ENCODE measurements at places on chromosomes 11 and 22.
A peak's percentile ranks its signal among the peaks of the same experiment; 100 is the strongest.

- DNase-seq: no peak
These were observed 1102.8 kb downstream of the BRD1 start for GRCh38 chr22:48724899-48725298.

DNA sequence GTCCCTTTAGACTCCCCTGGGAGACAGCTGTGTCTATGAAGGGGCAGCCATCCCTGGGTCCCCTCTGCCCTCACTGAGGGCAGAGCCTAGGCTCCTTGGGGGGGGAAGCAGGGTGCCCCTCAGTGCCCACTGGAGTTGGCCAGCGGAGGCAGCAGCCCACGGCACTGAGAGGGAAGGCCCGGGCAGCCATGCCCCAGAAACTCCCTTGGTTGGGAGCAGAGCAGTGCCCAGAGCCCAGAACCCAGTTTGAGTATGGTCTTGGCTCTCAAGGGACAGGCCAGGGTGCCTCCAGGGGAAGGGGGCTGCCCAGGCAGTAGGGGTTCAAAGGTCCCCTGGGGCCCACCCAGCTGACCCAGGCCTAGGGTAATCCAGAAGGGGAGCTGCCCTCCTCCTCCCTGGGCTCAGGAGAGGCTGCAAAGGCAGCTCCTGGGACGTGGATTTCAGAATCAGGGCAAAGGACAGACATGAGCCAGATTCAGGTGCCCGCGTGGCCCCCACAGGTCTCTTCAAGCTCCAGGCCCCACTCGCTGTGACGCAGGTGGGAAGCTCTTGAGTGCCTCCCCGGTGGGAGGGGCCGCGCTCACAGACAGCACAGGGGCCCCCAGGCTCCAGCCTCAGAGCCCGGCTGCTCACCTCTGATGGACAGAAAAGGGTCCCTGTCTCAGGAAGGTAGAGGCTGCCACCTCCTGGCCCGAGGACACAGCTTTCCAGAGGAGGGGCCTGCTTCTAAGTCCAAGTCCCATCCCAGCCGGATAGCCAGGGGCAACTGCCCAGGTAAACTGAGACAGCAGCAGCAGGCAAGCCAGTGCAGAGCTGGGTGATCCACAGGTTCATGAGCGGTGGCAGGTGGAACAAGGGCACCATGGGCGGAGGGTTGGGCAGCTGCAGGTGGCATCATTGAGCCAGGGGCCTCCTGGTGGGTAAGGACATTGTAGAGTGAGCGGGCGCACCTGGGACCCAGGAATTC lies 2.6 kb downstream of the C11orf21 start:
- DNase-seq: no peak

GRCh38 chr22:49451070-49451840 lies 376.4 kb downstream of the BRD1 start:
- no peak for DNase-seq

GRCh38 chr11:75029836-75030631 lies 41.3 kb downstream of the NEU3 start:
- no peak for DNase-seq

GRCh38 chr11:64226507-64227051 lies 505 bp downstream of the NUDT22 start:
- DNase-seq: peak; percentile 49

DNA sequence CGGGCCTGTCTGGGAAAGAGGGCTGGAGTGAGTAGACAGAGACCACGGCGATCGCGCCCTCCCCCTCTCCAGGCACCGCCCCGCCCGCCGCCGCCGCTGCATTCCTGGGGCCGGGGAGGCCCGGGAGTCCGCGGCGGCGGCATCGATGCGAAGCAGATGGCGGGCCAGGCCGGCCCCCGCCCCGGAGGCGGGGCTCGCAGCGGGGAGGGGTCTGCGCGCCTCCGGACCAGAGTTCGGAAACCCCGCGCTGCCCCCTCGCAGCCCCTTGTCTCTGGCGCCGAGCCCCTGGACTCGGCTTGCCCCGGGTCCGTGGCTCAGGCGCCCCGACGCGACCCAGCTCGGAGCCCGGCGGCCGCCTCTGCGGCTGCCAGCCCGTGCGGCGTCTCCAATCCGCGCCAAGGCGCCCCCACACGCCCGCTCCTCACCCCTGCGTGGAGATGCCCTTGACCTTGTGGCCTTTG lies 1.3 kb downstream of the SCARF2 start:
- peak; percentile 35 for DNase-seq

- no peak for DNase-seq
These were observed 412.9 kb downstream of the TBC1D22A start for GRCh38 chr22:47175151-47176025.

- DNase-seq: peak; percentile 98
These were observed 77.2 kb downstream of the PRR5L start for GRCh38 chr11:36373016-36374010.

- no peak for DNase-seq
These were observed 585 bp downstream of the CYB5R3 start for GRCh38 chr22:42648368-42649245.

DNA sequence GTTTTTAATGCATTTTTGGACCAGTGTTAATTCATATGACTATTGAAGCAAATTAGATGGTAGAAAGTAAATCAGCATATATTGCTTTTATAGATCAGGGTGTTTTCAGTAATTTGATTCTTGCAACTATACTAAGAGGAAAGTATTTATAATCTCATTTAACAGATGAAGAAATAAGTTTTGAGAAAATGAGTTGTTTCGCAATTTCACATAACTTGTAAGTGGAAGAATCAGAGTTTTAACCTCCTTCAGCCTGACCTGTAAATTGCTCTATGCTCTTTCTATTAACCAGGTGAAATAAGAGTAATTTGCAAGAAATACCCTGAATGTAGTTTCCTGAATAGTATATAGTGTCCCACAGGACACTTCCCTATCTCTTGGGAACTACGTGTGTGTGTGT lies 1106.8 kb upstream of the RAG2 start:
- no peak for DNase-seq
